ENCODE measurements at places on chromosomes 4 and X. TPM values are rescaled to one million over a fixed set of nuclear protein-coding genes. Genes with fewer than 3 reads are reported as not detected.

DNA sequence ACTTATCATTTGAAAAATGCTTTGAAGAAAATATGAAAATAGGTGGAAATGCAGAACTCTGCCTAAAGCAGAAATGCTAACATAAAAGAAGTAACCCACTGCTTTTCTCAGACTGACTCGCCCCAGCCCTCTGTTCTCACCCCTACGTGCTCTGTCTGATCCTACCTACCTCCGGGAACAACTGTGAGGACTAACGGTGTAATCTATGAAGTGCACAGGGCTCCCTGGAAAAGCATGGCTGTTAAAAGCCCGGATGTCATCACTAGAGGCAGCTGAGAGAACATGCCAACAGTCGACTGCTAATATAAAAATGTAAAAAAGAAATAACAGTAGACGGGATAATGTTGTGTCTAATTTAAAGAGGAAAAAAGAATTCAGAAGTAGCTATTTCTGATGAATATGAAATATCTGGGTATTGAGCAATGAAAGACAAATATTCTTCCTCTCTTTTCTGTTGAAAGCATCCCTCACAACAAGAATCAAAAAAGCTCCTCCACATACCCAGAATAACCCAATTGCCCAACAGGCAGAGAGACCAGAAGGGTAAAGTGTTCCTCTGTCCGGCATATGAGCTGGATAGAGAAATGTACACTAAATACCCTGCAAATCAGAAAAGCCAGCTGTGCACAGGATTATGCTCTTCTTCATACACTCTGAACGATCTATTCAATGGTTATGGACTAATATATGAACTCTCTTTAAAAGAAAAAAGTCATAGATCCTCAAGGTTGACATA, 130.7 kb downstream of the TSPAN5 start:
- DNase-seq = no peak

Gene ETDA
- not detected for total RNA-seq

- DNase-seq = no peak
These were observed 139.6 kb downstream of the AASDH start for GRCh38 chr4:56247646-56248045.

DNA sequence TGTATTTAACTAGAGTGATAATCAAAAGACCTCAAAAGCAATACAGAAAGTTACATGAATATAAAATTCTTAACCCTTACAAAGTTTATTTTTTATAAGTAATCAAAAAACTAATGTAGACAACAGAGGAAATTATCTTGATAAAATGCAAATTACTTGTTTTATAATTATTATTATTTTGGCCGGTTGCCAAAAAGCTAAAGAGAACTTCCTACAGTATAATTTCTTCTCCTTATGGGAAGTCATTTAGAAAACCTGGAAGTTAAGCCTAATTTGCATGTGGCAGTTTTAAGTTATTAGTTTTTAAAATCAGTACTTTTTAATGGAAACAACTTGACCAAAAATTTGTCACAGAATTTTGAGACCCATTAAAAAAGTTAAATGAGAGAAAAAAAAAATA, 621.3 kb upstream of the PCDH10 start:
- DNase-seq = no peak

DNA sequence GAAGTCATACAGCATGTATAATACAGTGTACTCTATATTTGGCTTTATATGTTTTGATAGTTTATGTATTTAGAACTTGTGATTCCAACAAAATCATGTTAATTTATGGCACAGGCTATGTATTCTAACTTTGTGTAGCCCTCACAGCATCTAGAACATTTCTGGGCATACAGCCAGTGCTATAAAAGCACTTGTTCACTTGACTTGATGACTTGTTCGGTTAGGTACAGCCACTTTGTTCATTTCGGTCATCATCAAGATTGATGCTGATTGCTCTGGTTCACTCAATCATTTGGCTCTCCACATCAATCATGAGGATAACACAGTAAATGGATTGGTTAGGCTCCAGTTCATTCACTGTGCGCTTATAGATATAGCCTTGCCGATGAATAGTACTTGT, 97.6 kb upstream of the IRS4 start:
- DNase-seq = no peak

DNA sequence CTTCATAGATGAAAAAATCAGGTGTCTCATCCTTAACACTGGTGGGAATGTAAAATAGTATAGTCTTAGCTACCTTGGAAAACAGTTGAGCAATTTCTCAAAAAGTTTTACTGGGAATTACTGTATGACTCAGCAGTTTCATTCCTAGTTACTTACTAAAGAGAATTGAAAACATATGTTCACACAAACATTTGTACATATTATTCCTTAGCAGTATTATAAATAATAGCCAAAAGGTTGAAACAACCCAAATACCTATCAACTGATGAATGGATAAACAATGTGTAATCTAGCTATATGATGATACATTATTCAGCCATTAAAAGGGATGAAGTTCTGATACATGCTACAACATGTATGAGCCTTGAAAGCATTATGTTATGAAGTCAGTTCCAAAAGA, 41.7 kb downstream of the RBM46 start:
- no peak for DNase-seq

Data from dermis microvascular lymphatic vessel endothelial cell (primary cell).